ENCODE measurements at places on chromosomes 7 and 10.

- H3K36me3 ChIP-seq: no peaks in the 10 kb centered on the region
- no peak overlapping the region for H3K4me3 ChIP-seq
- peaks cover 12% of the 10 kb centered on the region for H3K4me1 ChIP-seq
- peaks cover 57% of the 10 kb centered on the region for H3K27me3 ChIP-seq
- DNase-seq: no peak
Observed at GRCh38 chr10:25176421-25176968, 1.7 kb downstream of the GPR158 start.

GRCh38 chr10:8815969-8816368 lies 761.5 kb downstream of the GATA3 start:
- no peaks in the 10 kb centered on the region for H3K4me1 ChIP-seq
- H3K27me3 ChIP-seq: no peaks in the 10 kb centered on the region
- DNase-seq: no peak
- no peak overlapping the region for H3K27ac ChIP-seq
- H3K4me3 ChIP-seq: no peak overlapping the region

DNA sequence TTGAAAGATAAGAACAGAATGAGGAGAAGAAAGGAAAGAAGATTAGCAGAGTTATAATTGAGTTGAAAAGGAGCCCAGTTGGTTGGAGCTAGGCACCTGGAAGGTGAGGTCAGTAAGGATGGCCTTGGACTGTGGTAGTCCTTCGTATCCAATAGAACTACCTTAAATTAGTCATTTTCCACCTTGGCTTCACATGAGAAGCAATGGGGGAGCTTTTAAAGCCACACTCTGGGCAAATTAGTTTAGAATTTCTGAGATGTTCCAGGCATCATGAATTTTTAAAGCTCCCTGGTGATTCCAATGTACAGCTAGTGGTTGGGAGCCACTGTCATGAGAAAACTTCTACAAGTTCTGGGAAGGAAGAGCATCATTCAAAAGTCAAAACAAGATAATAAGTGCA lies 27.3 kb upstream of the CYP3A5 start:
- DNase-seq: no peak
- no peak overlapping the region for H3K4me3 ChIP-seq
- no peaks in the 10 kb centered on the region for H3K36me3 ChIP-seq
- no peaks in the 10 kb centered on the region for H3K4me1 ChIP-seq
- no peak overlapping the region for H3K27ac ChIP-seq

DNA sequence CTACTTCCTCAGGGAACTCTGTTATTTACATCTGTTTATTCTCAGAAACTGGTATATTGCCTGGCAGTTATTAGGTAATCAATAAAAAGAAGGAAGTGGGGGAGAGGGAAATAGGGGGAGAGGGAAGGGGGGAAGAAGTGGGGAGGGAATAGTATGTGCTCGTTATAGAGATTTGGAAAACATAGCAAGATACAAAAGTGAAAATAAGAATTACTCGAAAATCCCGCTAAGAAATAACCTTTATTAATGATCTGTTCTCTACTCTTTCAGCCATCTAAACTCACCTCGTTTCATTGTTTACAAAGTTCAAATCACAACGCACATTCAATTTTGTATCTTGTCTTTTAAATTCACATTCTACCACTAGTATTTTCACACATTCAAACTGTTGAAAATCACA lies 63.0 kb upstream of the CDCA7L start:
- H3K27me3 ChIP-seq: no peaks in the 10 kb centered on the region
- no peaks in the 10 kb centered on the region for H3K4me1 ChIP-seq
- no peaks in the 10 kb centered on the region for H3K36me3 ChIP-seq
- no peak for DNase-seq

- no peaks in the 10 kb centered on the region for H3K27me3 ChIP-seq
- no peaks in the 10 kb centered on the region for H3K36me3 ChIP-seq
- H3K27ac ChIP-seq: no peak overlapping the region
- H3K4me1 ChIP-seq: no peaks in the 10 kb centered on the region
- no peak for DNase-seq
Observed at GRCh38 chr10:45557275-45557905, 115.2 kb downstream of the ZFAND4 start.

DNA sequence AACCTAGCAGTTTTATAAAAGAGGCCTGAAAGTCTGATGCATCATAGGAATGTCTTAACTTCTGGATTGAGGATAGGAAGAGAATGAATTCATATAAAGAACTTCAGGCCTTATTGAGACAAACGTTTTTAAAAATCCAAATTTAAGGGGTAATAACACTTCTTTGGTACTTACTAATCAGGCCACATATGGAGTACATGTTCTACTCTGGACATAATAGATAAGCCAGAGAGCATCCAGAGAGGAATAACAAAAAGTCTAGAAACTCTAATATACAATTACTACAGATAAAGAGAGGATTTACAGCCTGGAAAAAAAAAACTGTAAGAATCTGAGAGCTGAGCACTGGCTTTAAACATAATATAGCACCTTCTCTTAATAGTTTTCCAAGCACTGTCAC lies 2.9 kb downstream of the MTPAP start:
- no peaks in the 10 kb centered on the region for H3K27me3 ChIP-seq
- peaks cover 12% of the 10 kb centered on the region for H3K36me3 ChIP-seq
- peaks cover 7% of the 10 kb centered on the region for H3K4me1 ChIP-seq
- no peak overlapping the region for H3K27ac ChIP-seq

DNA sequence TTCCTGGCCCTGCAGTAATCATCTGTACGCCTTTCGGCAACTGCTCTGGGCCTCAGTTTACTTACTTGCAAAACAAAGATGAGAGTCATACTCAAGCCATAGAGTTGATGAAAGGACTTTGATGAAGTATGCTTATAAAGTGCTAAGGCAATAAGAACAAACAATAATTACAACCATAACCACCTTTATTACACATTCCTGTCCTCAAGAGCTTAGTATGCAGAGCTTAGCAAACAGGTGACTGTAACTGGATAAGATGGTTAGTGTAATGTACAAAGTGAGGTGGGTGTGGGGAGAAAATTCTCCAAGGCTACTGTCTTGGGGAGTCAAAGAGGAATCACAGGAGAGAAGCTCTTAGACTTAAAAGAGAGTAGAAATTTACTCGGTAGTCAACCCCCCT lies 117.0 kb upstream of the AFAP1L2 start:
- DNase-seq: no peak
- H3K4me1 ChIP-seq: peaks cover 47% of the 10 kb centered on the region
- no peaks in the 10 kb centered on the region for H3K36me3 ChIP-seq
- H3K4me3 ChIP-seq: no peak overlapping the region
- no peak overlapping the region for H3K27ac ChIP-seq

- H3K27ac ChIP-seq: no peak overlapping the region
- no peak for DNase-seq
- H3K4me3 ChIP-seq: no peak overlapping the region
- H3K27me3 ChIP-seq: no peaks in the 10 kb centered on the region
- H3K4me1 ChIP-seq: no peaks in the 10 kb centered on the region
Observed at GRCh38 chr10:121838149-121838548, 89.7 kb downstream of the ATE1 start.

Data from SJSA1 (cell line).